ENCODE measurements at places on chromosomes 13 and 19. TPM values are rescaled to one million over a fixed set of nuclear protein-coding genes. Genes with fewer than 3 reads are reported as not detected.
A peak's percentile ranks its signal among the peaks of the same experiment; 100 is the strongest.

The OLFM2 gene
- 12.0 TPM for total RNA-seq

The FGF21 gene
- total RNA-seq, result not detected

The PKN1 gene
- 207 TPM for total RNA-seq

The ZNF135 gene
- 1.1 TPM for total RNA-seq

- H3K4me3 ChIP-seq, result no peak overlapping the region
- H3K36me3 ChIP-seq, result peaks cover 13% of the 10 kb centered on the region
- peaks cover 10% of the 10 kb centered on the region for H3K27me3 ChIP-seq
- no peak overlapping the region for H3K27ac ChIP-seq
- H3K4me1 ChIP-seq, result peaks cover 14% of the 10 kb centered on the region
These were observed 20.3 kb downstream of the LYL1 start for GRCh38 chr19:13082192-13083007.

GRCh38 chr13:49985129-49985528 is 11.7 kb upstream of the TRIM13 start:
- no peaks in the 10 kb centered on the region for H3K4me1 ChIP-seq
- H3K27me3 ChIP-seq, result no peaks in the 10 kb centered on the region
- DNase-seq, result no peak
- no peaks in the 10 kb centered on the region for H3K36me3 ChIP-seq

GRCh38 chr19:13429563-13429962 is 76.7 kb downstream of the CACNA1A start:
- H3K27ac ChIP-seq, result peak overlapping the region; percentile 95
- peak; percentile 52 for DNase-seq
- no peak overlapping the region for H3K4me3 ChIP-seq
- H3K27me3 ChIP-seq, result peaks cover 11% of the 10 kb centered on the region
- H3K4me1 ChIP-seq, result peaks cover 32% of the 10 kb centered on the region

- peaks cover 3% of the 10 kb centered on the region for H3K36me3 ChIP-seq
- H3K27ac ChIP-seq, result no peak overlapping the region
- peaks cover 9% of the 10 kb centered on the region for H3K27me3 ChIP-seq
- H3K4me3 ChIP-seq, result no peak overlapping the region
These were observed 44.0 kb downstream of the NFIX start for GRCh38 chr19:13039211-13039789.

DNA sequence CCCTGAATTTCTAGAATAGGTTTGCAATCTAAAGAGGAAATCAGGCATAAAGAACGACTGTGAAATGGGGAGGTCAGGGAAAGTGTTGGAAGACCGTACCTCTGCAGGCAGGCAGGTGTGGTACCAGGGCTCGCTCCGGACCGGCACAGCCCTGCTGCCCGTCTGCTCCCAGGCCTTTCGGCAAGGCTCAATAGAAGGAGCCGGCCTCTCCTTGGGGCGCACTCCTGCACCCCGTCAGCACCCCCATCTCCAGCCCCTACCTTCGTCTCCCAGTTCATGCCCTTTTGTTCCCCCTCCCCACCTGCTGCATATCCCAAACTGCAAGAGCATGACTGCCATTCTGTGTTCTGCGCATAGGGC is 139.8 kb upstream of the SOX1 start:
- no peak overlapping the region for H3K4me3 ChIP-seq
- H3K36me3 ChIP-seq, result no peaks in the 10 kb centered on the region
- peaks cover 7% of the 10 kb centered on the region for H3K27me3 ChIP-seq
- no peaks in the 10 kb centered on the region for H3K4me1 ChIP-seq

- no peaks in the 10 kb centered on the region for H3K4me1 ChIP-seq
- no peak overlapping the region for H3K4me3 ChIP-seq
- H3K36me3 ChIP-seq, result no peaks in the 10 kb centered on the region
- no peak for DNase-seq
These were observed 117.0 kb upstream of the SOX21 start for GRCh38 chr13:94829185-94829836.

GRCh38 chr13:78317030-78317429 is 286.3 kb downstream of the POU4F1 start:
- no peaks in the 10 kb centered on the region for H3K4me1 ChIP-seq
- H3K27ac ChIP-seq, result no peak overlapping the region
- H3K4me3 ChIP-seq, result no peak overlapping the region
- no peak for DNase-seq
- no peaks in the 10 kb centered on the region for H3K36me3 ChIP-seq

DNA sequence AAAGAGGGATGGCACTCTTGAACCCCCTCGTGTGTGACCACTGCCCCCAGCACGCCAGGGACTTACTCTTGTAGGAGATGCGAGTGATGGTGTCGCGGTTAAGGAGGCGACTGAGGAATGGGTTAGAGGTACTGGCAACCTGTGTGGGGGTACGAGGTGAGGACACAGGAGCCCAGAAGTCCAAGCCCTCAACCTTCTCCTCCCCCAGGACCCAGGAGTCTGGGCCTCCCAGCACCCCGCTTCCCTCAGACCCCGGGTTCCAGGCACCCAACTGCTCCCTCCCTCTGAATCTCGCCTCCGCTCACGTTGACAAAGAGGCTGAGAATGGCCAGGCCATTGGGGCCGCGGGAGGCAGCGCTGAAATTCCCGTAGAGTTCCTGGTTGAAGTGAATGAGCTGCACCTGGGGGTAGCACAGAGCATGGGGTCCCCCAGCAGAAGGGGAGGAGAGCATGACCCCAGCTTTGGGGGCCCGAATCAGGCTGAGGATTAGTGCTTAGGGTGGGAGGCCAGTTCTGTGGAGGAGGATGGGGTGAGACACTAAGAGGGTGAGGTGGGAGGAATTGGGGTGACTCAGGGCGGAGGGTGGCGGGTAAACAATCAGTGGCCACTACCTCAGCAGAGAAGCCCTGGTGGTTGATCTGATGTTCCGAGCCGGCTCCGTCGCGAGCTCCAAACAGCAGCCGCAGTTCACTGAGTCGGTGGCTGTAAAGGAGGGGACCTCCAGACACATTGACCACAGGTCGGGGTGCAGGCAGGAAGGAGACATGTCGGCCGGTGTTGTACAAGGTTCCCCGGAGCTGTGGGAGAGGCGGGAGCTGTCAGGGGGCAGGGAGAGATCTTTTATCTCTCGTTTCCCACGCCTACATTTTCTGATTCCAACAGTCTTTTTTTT is 2.5 kb upstream of the DBP start:
- no peak for DNase-seq
- H3K4me3 ChIP-seq, result no peak overlapping the region
- H3K27me3 ChIP-seq, result peaks cover 18% of the 10 kb centered on the region
- H3K4me1 ChIP-seq, result peaks cover 18% of the 10 kb centered on the region
- peaks cover 8% of the 10 kb centered on the region for H3K36me3 ChIP-seq
- H3K27ac ChIP-seq, result no peak overlapping the region

DNA sequence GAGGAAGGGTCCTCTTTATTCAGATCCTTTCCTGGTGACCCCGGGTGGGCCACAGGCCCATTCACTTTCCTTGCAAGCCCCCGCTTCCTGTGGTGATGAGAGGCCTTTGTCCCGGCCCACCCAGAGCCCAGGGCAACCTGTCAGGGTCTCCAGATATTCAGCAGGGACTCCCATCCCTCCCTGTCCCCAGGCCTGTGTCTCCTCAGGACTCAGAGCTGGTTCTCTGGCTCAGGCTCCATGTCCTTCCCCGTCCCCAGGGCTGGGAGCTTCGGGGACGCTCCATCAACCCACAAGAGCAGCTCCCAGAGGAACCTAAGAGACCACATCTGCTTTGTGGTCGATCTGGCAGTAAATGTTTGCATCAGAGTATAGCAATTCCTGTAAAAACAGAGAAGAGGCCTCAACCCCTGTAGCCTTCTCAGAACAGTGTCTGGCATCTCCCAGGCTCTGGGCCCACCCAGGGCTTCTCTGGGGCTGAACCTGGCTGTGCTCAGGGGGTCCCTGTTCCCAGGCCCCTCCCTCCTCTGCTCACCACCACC is 7.8 kb downstream of the CEACAM4 start:
- no peak overlapping the region for H3K27ac ChIP-seq
- H3K4me1 ChIP-seq, result no peaks in the 10 kb centered on the region
- no peak overlapping the region for H3K4me3 ChIP-seq
- DNase-seq, result no peak
- H3K36me3 ChIP-seq, result no peaks in the 10 kb centered on the region

Measured in endothelial cell (in vitro differentiated cells).